ENCODE measurements at places on chromosomes 16 and 17.
A peak's percentile ranks its signal among the peaks of the same experiment; 100 is the strongest.

DNA sequence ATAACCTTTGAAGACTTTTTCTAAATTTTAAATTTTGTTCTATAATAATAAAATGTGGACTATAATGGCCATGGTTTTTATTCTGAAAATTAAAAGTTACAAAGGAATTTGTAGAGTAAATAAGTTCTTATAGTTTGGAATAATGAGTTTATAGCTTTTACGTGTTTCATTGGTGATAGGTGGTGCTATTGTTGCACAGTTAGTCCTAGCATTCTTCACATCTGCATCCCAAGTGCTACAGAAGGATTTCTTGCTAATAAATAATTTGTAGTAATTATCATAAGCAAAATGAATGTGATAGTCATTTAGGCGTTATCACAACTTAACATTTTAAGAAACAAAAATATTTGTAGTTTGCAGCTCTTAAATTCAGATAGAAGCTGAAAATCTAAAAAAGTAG is 67.9 kb downstream of the BCAS3 start:
- DNase-seq = no peak

DNA sequence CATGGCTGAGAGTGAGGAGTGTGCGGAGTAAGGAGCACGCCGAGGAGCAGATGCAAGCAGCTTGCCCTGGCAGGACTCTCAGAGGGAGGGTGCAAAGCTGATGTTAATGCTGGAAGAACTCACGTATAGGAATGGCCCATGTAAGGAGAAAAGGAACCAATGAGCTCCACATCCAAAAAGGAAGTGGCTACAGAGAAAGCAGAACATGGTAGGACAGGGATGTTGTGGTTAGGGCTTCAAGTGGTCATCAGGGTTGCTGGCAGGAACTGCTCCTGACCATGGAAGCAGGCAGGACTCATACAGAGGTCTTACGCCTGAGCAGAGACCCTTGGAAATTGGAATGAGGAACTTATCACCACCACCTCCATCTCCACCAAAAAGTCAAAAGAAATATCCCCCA is 5.2 kb downstream of the MYO1D start:
- no peak for DNase-seq

DNA sequence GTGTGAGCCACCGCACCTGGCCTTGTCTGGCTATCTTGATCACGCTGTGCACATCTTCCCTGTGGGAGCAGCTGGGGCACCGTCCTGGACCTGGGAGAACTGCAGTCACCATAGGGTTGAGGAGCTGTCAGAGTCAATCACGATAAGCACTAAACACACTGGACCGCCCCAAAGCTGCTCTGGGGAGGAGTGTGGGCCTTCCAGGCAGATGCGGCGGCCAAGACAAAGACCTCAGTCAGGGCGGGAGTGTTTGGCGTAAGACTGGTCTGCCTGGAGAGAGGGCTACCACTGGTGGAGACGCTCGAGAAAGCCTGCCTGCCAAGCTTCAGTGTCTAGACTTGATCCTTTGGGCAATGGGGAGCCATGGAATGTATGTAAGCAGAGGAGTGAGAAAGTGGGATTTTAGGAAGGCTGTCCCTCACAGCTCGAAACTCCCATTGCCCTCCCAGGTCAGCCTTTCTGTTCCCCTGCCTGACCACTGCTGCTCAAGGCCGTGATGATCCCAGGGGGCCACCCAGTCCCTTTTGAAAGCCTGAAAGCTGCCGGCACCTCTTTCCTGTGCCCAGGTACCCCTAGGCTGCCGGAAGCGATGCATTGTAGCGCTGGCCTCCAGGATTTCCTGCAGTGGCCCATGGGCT is 29.3 kb upstream of the CIBAR2 start:
- no peak for DNase-seq

DNA sequence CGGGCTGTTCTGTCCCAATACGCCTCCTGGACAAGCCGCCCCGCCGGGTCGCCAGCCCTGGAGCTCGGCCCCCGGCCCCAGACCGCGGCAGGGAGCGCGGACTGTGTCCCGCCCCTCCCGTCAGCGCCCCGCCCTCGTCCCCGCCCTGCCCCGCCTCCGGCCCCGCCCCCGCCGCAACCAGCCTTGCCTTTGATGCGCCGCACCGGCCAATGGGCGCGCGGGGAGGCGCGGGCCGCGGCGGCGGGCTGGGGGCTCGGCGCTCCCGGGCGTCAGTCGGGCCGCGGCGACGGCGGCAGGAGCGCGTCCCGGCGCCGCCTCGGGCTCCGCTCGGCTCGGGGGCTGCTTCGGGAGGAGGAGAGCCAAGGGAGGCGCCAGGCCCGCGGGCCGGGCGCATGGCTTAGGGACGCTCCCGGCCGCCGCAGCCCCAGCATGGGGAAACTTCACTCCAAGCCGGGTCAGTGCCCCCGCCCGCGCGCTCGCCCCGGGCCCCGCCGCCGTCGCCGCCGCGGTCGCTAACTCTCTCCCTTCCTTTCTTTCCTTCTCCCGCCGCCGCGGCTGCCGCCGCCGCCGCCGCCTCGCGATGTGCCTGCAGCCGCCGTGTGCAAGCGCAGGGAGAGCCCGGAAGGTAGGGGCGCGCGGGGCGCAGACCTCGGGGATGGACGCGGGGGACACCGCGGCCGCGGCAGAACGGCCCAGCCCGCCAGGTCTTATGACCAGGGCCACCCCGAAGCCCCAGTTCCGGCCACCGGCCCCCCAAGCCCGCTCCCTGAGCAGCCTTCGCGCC is at the start of gene NKD1:
NKD1 (plus strand) TSS at position 272 of the 784 bp plus-strand sequence; CDS start at position 430, 158 bp downstream.
- DNase-seq = peak; percentile 82

DNA sequence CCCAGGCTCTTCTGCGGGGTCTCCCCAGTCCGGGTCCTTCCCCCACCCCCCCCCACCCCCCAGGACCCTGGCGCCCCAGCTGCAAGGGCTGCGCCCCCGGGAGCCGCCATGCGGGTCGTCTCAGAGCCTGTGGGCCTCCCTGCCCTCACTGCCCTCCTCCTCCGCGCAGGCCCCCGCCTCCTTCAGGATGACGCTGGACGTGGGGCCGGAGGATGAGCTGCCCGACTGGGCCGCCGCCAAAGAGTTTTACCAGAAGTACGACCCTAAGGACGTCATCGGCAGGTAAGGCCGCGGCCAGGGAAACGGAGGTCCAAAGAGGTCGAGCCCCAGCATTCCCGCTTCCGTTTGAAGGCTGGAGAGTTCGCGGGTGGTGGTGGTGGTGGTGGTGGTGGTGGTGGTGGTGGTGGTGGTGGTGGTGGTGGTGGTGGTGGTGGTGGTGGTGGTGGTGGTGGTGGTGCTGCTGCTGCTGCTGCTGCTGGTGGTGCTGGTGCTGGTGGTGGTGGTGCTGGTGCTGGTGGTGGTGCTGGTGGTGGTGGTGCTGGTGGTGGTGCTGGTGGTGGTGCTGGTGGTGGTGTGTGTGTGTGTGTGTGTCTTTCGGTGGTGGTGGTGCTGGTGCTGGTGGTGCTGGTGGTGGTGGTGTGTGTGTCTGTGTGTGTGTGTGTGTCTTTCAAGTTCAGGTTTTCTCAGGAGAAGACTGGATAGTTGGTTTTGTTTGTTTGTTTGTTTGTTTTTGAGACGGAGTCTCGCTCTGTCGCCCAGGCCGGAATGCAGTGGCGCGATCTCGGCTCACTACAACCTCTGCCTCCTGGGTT is 615 bp downstream of the PHKG2 start:
- DNase-seq = no peak

DNA sequence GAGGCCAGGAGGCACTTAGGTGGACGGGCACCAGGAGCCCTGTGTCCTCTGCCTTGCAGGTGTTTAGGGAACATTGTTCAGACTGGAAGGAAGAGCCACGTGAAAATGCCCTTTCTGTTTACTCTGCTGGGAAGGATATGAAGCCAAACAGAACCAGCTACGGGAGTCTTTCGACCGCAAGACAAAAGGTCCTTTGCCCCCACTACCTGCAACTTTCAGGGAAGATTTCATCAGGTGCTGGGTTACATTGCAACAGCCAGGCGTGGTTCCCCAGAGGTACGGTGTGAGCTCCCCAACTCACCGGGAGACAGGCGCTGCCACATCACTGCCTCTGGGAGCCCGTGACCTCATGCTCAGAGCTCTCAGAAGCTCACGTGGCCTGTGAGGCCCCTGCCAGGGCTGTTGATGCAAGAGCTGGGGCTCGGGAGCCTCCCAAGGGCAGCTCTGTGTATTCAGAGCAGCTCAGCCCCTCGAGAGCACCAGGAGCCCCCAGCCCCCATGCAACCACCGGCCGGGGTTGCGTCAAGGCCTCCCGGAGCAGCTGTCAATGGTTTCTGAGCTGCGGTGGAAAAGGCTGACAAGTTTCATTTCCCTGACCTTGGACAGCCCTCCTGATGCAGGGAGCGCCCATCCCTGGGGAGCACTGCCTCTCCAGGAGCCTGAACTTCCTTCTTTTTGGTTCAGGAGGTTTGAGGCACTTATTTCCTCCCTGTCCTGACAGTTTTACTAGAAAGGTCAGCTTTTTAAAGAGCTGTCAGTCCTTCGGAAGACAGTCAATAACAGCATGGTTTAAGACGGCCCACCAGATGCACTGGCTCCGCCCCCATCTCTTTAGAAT is 42.1 kb downstream of the TBC1D16 start:
- DNase-seq = peak; percentile 63

- peak; percentile 51 for DNase-seq
These were observed at the start of gene NME4 for GRCh38 chr16:397135-397661. Gene NME4 (plus strand): TSS chr16:397199. CDS start chr16:397223, 24 bp downstream.

- no peak for DNase-seq
These were observed 2.0 kb upstream of the TTYH2 start for GRCh38 chr17:74211141-74211911.

DNA sequence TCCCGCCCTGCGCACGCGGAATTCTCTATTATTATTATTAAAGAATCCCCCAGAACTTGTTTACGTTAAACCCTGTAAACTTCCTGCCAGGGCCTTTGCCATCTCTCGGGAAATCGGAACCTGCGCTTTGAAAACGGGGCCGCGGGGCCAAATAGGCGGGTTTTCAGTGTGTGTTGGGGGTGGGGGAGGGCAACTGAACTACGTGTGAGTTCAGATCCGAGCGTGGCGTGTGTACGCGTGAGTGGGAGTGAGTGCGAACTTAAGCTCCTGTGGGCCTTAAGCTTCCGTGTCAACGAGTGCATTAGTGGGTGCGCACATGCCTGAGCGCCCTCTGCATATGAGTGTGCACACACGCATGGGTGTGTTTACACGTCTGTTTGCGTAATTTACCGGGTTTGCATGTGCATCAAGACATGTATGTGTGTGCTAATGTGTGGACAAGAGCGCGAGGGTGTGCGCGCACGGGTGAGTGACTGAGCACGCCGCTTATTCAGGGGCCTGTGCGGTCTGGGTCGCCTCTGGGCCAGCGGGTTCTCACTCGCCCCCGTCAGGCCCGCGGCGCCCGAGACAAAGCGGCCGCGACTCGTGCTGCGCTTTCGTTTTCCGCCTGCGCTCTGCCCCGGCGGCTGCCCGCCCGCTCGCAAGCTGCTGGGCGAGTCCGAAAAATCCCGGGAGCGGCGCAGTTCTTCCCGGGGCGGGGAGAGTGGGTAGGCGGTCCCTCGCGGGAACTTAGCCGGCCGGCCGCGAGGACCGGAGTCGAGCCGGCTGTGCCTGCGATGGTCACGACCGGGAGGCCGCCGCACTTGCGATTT is 1.2 kb upstream of the FOXF1 start:
- DNase-seq = no peak

- peak; percentile 90 for DNase-seq
These were observed at the start of gene KLHDC4 for GRCh38 chr16:87765776-87766484. Gene KLHDC4 (minus strand): TSS chr16:87765986. CDS start chr16:87765890, 96 bp downstream.

- DNase-seq = no peak
These were observed 158.2 kb upstream of the XYLT1 start for GRCh38 chr16:17628983-17629382.

- no peak for DNase-seq
These were observed 147.5 kb downstream of the KCNJ12 start for GRCh38 chr17:21523497-21524210.

DNA sequence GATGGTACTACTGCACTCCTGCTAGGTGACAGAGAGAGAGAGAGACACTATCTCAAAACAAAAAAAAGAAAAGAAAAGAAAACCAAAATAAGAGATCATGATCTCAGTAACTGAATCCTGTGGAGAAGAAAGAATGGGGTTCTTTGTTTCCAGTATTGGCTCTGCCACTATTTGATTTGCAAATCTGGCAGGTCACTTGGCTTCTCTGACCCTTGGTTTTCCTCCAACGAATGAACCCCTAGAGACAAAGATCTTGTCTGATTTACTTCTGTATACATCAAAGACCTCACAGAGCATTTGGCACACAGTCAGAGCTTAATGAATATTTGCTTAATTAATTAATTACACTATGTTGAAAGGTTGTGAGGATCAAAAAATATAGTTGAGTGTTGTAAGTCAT is 47.9 kb upstream of the NLK start:
- DNase-seq = no peak

DNA sequence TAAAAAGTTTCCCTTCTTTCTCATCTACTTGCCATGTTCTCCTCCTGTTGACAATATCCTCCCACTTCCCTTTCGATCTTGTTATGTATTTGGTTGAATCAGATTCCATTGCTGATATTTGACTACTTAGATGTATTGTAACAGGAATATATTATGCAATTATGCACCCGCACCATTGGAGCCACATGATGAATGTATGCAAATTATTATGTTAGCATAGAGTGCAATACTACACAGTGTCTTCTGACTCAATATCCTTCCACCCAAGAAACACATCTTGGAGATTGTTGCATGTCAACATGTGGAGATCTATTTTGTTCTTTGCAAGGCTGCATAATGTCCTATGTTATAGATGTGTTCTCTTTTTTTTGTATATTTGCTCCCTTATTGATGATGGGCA is 219.2 kb upstream of the RBFOX1 start:
- DNase-seq = no peak

DNA sequence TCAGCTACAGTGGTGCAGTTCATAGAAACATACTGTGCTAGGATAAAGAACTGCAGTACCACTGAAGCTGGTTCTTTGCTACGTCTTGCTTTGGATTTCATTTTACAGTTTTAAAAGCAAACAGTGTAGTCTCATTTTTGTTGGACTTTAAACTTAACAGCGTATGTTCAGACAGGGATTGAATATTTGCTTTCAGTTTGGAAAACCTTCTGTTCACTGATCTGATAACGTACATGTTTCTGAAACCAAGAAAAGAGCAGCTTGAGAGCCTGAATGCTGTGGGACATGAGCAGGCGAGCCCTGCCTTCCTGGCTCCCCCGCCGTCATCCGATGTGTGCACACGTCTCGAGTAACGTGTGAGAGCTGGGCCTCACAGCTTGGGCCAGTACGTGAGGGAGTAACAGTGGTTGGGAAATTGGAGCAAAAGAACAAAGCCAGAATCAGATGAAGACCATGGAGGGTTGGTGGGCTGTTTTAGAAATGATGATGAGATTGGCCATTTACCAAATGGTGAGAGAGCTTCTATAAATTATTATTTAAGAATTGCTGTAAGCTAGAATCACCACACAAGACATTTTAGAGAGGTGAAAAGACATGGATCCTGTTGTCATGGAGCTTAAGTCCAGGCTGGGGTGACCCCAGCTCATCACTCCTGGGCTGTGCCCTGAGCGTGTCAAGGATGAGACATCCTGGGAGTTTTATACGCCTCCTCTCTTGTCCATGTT is 20.8 kb upstream of the CLEC18C start:
- DNase-seq = no peak

- DNase-seq = no peak
These were observed 26.3 kb upstream of the SSTR5 start for GRCh38 chr16:1045993-1046911.

GRCh38 chr17:32461853-32462617 is 17.7 kb downstream of the PSMD11 start:
- DNase-seq = peak; percentile 79

GRCh38 chr16:52757746-52758472 is 211.0 kb upstream of the TOX3 start:
- no peak for DNase-seq

GRCh38 chr17:73705594-73705993 is 61.3 kb upstream of the SDK2 start:
- DNase-seq = no peak

- DNase-seq = no peak
These were observed 5.2 kb downstream of the PKD1L3 start for GRCh38 chr16:71995038-71995437.

Data from CD4-positive, alpha-beta T cell treated with Interleukin-6 for 4 hours (primary cell).